ENCODE measurements at places on chromosomes 1 and 21.

- no peak for DNase-seq
Observed at GRCh38 chr1:47436979-47437446, 831 bp upstream of the FOXD2 start.

GRCh38 chr1:229887043-229887822, 179.8 kb upstream of the GALNT2 start:
- DNase-seq = no peak

DNA sequence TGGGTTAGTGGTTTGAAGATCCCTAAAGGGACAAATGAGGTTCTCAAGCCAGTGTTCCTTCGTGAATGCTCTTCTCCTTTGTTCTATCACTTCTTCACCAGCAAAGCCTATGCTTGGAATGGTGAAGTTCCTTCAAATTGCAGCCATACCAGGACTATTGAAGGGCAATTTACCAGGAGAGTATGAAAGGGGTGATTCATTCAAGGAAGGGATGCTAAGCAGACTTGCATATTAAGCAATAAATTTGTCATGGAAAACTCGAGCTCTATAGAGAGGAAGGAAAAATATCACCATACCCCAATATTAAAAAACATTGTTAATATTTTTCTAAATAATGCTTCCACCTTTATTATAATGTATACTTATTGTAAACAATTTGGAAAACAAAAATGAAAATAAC, 9.3 kb upstream of the TSNAX start:
- no peak for DNase-seq

GRCh38 chr1:211517006-211517405, 25.0 kb upstream of the RD3 start:
- no peak for DNase-seq

DNA sequence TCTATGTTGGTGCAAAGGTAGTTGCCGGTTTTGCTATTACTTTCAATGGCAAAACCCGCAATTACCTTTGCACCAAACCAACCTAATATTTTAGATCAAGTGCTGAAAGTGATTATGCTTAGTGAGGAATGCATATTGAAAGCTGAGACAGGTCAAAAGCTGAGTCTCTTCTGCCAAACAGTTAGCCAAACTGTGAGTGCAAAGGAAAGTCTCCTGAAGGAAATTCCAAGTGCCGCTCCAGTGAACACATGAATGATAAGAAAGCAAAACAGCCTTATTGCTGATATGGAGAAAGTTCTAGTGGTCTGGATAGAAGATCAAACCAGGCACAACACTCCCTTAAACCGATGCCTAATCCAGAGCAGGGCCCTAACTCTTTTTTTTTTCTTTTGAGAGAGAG, 83.1 kb upstream of the ERRFI1 start:
- no peak for DNase-seq

- no peak for DNase-seq
Observed at GRCh38 chr1:160436966-160437365, 36.6 kb downstream of the VANGL2 start.

GRCh38 chr1:117562581-117563491, 43.0 kb upstream of the TENT5C start:
- DNase-seq = no peak

GRCh38 chr1:234609691-234610042, 311 bp downstream of the IRF2BP2 start:
- DNase-seq = no peak

DNA sequence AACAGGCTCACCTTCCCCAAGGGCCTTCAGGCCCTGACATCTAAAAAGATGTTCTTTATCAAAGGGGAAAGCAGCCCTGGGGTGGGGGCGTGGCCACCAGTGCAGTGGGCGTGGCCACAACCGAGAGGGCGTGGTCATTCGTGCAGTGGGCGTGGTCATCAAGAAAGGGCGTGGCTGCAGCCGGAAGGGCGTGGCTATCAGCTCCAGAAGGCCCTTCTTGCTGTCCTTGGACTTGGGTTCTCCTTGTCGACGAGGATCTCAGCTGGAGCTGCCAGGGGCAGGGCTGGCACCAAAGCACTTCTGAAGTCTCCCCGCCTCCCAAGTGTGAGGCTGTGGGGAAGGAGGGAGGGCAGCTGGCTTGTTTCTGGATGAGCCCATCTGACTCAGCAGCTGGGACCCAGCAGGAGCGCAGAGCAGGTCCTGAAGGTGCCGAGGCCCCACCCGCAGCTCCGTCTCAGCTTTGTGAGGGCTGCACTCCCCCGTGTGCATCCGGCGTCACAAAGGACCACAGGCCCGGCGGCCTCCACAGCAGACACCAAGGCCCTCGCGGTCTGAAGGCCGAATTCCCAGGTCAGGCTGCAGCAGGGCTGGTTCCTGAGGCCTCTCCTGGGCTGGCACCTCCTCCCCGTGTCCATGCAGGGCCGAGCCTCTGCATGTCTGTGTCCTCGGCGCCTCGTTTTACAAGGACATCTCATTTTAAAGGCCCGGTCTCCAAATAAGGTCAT, 12.8 kb downstream of the PDE9A start:
- no peak for DNase-seq

DNA sequence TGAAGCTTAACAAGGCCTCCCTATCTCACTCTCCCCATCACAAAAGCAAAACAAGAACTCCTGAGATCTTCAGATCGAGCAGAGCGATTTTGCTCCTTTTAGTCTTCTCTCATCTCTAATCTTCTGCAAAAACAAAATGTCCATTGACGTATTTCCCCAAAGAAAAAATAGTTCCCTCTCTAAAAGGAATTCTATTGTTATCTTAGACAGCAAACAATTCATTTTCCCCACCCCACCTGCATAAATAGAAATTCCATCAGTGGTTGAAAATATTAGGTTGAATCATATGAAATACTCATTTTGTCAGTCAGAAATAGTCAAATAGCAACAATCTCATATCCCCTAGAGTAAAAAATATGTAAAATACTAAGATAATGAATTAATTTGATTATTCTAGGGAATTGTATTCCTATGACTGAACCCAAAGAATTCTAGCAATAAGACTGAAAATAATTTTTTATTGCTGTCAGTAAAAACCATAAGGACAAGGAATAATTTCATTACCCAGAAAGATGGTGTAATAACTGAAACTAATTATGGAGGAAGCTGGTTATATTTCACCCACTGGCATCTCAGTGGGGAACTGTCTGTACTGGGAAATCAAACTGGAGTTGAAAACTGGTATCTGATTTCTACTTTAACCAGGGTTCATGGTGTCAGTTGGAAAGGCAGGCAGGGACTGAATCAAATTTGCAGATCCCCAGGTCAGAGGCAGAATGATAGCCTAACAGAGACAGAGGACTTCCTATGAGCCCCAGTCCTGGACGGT, 51.3 kb downstream of the RHOU start:
- DNase-seq = no peak

DNA sequence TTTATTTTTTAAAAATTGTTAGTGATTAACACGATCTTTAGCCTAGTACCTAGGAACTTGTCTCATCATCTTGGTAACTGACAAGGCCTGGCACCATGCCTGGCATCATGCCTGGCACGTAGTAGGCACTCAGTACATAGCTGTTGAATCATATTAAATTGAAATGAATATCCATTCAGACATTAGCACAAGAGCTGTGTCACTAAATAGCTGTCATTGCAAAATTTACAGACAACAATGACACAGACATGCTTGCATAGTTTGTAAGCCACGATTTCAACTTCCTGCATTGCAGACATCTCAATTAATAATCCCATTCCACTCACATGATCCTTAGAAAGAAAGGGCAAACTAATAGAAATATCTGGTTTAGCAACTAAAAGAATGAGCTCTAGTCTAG, 15.4 kb upstream of the PHACTR4 start:
- DNase-seq = no peak

- DNase-seq = no peak
Observed at GRCh38 chr1:111553196-111553595, 49.8 kb upstream of the ADORA3 start.

DNA sequence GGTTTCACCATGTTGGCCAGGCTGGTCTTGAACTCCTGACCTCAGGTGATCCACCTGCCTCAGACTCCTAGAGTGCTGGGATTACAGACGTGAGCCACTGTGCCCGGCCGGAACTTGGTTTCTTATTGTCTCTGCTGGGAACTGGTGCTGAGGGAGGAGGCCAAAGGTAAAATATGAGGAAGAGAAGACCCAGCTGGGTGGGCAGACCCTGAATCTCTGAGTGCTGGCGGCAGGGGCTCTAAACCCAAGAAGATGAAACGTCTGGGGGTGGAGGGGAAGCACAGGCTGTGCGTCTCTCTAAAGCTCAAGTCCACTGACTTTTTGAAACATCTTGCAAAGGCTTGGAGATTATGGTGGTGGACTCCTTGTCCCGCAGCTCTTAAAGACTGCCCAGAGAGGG, 82.0 kb upstream of the TLR5 start:
- no peak for DNase-seq

DNA sequence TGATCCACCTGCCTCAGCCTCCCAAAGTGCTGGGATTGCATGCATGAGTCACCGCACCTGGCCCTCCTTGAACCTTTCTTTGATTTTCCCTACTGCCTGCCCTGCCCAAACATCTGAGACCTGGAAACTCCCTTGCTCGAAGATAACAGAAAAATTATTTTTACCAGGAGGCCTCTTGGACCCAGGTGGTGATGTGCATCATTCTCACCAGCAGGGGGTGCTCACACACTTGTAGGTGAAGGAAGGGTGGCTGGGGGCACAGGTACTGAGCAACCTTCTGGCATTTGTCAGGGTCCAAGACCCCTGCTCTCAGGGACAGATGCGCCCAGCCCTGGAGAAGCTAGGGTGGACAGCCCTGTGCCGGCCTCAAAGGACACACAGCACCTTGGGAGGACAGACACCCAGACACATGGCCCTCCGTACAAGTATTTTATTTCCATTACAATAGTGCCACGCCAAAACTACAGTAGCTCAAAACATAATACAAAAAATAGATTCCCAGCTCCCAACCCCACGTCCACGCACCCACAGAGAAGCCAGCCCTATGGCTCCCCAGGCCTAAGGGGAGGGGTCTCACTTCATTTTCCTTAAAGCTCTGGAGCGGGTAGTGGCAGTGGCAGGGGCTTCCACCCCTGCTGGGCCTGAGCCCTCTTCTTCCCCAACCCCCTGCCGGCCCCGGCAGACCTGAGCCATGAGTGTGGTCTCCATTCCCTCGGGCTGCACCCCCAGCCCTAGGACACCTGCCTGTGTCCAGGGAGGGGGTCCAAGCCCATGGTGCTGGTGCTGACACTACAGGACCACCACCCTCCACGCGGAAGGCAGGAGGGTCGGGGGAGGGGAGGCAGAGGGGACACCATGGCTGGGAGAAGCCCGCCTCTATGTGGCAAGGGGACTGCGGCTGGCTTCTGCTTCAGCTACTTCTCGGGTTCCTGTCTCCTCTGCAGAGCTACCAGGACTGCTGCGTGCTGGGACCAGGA, 40.4 kb upstream of the EIF4G3 start:
- DNase-seq = peak; percentile 19

GRCh38 chr1:172471666-172472065, 27.8 kb upstream of the PIGC start:
- no peak for DNase-seq

DNA sequence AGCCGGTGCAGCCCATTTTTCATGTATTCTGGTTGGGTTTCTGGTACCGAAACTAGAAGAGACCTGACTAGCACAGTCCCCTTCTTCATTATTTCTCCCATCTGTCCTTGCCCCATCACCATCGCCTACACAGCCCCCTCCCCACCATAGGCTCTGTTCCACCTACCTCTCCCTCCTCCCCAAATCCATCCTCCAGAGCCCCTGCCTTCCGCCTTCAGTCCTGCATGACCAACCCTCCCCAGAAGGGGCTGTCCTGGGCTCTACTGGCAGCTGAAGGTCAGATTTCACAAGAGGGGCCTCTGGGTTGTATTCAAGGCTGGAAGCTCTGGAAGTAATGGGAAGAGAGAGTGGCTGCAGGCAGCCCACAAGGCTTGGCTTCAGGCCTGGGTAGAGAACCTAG, 55.2 kb downstream of the SDC3 start:
- no peak for DNase-seq

GRCh38 chr1:178541829-178542553, 29.1 kb downstream of the TEX35 start:
- no peak for DNase-seq

DNA sequence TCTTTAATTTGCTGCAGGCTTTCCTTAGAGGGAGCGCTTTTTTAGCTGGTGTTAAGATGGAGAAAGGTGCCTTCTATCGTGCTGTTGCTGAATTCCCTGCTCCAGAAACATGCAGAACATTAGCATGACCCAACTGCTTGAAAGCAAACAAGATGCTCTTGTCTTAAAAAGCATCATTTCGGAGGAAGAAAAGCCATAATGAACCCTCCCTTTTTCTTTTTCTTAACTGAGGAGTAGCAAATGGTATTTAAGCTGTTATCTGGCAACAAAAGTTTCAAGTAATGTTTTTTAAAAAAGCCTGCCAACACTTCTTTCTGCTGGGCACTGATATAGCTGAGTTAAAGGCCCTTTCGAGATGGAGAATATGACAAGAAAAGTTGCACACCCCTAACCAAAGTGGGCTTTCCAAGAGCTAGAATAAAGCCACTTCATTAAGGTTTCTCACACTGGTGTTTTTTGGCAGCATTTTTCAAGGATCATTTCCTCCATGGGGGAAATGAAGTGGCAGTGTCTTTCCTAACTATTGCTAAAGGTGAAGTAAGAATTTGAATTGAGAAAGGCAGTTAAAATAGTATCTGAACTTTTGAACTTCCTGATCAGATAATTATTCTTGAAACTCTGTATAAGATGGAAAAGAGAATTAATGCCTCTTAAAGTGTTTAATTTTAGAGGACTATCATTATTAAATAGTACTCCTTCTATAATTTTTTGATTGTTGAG, 38.8 kb downstream of the ST6GALNAC5 start:
- DNase-seq = no peak

DNA sequence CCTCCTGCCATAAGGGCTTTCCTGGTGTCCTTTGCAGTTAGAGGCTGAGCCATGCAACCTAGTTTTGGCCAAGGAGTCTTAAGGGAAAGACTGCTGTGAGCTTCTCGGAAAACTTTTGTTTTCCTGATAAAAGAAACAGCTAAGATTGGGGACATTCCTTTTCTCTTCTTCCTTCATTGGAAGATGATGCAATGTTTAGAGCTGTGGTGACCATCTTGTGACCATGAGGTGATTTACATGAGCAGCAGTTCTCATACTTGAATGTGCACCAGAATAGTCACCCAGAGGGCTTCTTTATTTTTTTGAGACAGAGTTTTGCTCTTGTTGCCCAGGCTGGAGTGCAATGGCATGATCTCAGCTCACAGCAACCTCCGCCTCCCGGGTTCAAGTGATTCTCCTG, 20.4 kb upstream of the SMAP2 start:
- no peak for DNase-seq

DNA sequence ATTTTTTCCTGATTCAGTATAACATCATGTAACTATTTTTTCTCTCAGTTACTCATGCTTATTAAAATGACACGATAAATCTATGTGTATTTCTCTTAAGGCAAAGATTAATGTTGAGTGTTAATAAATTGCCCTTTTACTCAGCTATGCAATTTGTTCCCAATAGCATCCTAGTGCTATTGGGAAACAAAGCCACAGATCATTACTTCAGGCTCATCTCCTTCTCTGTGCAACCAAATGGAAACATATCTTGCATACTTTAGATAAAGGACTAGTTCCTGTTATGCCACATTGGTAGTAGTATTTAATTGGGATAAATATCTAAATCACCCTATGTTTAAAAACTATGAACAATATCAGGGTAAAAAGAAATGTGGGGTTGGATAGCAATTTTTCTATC, 106.2 kb downstream of the PLPPR4 start:
- no peak for DNase-seq
